ENCODE measurements at places on chromosomes 3 and 15.

DNA sequence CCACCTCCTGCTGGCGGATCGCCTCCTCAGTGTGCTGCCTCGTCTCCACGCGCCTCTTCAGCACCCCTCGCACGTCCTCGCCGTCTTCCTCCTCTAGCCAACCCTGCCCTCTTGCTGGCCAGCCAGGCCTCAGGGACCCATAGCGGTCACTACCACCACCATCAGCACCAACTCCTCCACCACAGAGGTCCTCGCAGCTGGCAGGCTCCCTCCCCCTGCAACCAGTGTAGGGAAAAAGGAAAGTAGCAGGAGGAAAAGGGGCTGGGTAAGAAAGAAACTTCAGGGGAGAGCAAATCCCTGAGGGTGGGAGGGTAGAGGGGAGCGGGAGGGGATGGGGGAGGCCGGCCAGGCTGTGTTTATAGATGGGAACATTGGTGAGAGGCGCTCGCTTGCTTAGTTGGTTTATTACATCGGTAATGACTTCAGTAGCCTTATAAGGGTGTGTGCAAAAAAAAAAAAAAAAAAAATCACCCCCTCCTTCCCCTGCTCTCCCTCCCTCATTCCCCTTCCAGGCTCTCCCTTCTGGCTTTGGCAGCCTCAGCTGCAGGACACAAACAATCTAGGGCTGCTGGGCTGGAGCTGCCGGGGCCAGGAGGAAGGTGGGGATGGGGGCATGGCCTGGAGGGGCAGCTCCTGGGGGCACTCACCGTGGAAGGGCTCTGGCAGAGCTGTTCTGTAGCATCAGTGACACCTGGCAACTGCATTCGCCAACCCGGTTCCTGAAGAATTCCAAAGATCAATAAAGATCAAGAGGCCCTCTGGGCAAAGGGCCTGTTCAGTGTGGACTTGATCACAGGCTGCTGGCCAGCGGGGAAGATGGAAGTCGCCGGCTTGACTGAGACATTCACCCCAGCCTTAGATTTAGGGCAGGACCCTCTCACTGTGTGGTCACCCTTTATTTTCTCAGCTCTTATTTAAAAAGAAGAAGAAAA is 116.2 kb upstream of the HACD2 start:
- no peak for DNase-seq

GRCh38 chr3:187336322-187336721 is 31.9 kb upstream of the RTP4 start:
- DNase-seq = no peak

DNA sequence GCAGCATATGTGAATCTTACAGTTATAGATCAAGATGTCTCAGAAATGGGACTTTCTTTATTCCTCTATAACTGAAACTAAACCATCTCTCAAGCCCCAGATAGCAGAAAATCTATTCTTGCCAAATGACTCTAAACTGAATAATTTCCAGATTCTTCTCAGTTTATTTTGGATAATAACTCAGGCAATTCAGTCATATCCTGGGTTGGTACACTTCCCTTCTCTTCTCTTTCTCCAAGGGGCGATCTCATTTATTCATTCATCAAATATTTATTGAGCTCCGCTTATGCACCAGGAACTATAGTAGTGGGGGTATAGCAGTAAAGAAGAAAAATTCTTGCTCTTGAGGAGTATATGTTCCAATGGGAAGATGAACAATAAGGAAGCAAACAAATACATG is 13.5 kb upstream of the PCOLCE2 start:
- no peak for DNase-seq

DNA sequence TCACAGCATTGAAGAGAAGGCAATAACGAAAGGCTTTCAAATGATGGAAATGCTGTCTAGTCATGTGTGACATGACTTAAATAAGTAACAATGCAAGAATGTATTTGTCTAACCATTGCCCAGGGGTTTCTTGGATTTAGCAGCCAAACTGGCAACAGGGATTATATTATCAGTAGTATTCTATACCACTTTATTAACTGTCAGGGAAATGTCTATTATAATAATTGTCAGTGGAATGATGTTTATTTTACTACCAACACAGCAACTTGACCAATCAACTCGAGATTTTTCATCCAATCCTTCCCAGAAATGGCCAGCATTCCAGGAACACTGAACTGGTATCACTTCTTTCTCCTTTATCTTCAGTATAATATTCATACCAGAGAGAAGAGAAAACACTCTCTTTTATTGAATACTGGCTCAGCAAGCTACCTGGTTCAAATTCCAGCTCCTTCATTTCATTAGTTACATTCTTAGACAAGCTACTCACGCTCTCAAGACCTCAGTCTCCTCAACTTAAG is 66.2 kb downstream of the FOXP1 start:
- no peak for DNase-seq

- DNase-seq = no peak
Measured at GRCh38 chr3:49122022-49122421, 1.4 kb upstream of the USP19 start.
